Fibroblast of skin of right quadriceps (primary cell): ENCODE measurements at places on chromosomes 6 and 20.

DNA sequence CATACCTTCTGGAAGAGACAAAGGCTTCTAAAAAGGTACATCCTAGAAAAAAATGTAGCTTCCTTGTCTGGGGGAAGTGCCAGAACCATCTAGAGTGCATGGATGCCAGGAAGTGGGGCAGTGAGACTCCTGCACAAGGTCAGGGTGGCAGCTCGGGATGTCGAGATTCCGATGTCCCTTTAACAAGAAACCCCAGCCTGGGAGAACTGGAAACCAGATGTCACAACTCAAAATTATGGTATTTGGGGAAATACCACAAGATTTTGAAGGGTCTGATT is 168.4 kb downstream of the ZDHHC14 start:
- no peak for DNase-seq

- DNase-seq = no peak
Measured at GRCh38 chr6:34152042-34152524, 6.2 kb upstream of the GRM4 start.

DNA sequence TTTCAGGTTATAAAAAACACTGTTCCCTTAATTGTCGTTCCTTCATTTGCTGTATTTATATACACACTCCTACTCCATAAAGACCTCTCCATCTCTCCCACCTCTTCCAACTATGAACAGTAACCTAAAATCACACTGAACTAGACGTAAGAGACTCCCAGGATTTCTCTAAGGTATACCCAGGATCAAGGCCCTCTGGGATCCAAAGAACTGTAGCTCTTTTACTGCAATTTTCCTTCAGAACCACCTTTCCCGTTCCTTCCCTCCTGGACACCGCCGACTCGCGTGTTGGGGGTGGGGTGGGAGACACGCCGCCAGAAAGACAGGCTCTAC is 680 bp downstream of the LATS1 start:
- no peak for DNase-seq

- no peak for DNase-seq
Measured at GRCh38 chr20:23100720-23101107, 14.6 kb upstream of the CD93 start.
